ENCODE measurements at places on chromosomes 16 and 17. TPM values are rescaled to one million over a fixed set of nuclear protein-coding genes. Genes with fewer than 3 reads are reported as not detected.

TANGO6 gene
- total RNA-seq: 7.1 TPM

SMIM36 gene
- total RNA-seq: under 0.01 TPM

TK1 gene
- total RNA-seq: 169 TPM

DNAI2 gene
- total RNA-seq: not detected

FBXO31 gene
- 17.3 TPM for total RNA-seq

NR1D1 gene
- 3.4 TPM for total RNA-seq

KRT9 gene
- 0.87 TPM for total RNA-seq
